ENCODE measurements at places on chromosomes 1 and 21. TPM values are rescaled to one million over a fixed set of nuclear protein-coding genes. Genes with fewer than 3 reads are reported as not detected.

The PGLYRP4 gene
- not detected for total RNA-seq

The OR2L13 gene
- not detected for total RNA-seq

The SMAP2 gene
- total RNA-seq = 9.4 TPM

The FOXO6 gene
- total RNA-seq = not detected

The SPRR2G gene
- not detected for total RNA-seq

The SEMA4A gene
- 1.8 TPM for total RNA-seq

The IFI16 gene
- 5.4 TPM for total RNA-seq

Data from neural progenitor cell (in vitro differentiated cells).